ENCODE measurements at places on chromosomes 3 and 15. TPM values are rescaled to one million over a fixed set of nuclear protein-coding genes. Genes with fewer than 3 reads are reported as not detected.

DNA sequence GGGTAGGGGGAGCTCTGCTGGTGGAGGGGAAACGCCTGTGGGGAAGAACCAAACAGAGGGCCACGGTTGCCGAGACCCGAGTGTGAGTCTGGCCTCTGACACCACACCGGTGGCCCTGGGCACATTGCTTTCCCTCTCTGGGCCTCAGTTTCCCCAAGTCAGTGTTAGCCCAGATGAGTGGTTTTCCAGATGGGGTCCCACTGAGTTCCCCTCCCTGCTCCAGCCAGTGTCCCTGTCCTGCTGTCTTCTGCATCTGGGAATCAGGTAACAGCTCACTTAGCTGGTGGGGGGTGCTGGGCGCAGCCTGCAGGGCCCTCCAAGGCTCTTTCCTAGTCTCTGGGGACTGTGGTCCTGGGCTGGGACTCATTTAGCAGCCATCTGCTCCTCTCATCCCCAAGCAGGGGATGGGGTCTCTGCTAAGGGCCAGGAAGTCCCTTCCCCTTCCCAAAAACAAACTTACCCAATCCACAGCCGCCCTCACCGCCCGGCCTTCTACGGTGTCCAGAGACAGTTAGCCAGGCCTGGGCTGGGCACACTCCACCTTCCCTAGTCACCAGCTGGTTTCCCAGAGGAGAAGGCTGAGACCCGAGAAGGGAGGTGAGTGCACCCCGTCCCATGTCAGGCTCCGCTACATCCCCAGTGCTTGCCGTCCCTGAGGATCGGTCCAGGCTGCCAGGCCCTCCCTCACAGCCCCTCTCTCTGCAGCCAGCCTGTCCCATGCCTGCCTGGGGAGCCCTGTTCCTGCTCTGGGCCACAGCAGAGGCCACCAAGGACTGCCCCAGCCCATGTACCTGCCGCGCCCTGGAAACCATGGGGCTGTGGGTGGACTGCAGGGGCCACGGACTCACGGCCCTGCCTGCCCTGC, 676 bp downstream of the GP9 start:
- no peak for DNase-seq
- H3K4me3 ChIP-seq, result no peak overlapping the region
- H3K36me3 ChIP-seq, result no peaks in the 10 kb centered on the region
- H3K4me1 ChIP-seq, result no peaks in the 10 kb centered on the region

DNA sequence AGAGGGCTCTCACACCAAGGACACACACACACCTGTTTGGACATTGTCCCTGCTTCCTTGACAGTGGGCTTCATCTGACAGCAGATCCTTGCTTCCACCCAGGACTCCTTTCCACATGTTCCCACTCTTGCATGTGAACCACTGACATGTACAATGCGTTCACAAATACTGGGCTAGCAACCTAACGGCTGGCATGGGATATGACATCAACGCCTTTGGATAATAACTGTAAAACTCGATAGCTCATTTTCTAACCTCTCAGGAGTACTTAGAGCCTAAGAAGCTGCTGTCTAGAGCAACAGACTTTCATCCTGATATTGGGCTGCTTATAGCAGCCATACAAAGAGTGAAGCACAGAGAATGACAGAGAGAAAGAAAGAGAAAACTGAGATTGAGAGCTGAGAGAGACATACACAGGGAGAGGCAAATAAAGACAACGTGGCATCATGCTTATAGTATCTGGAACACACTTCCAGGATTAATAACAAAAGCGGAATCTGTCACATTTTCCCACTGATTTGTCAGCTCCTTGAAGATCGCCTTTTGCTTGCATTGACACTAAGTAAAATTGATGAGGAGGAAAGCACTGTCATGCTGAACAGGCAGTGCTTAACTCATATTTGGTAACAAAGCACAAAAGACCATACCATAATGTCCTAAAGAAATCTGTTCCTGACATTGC, 1.7 kb downstream of the GUCA1C start:
- DNase-seq, result no peak
- H3K4me3 ChIP-seq, result no peak overlapping the region
- H3K27ac ChIP-seq, result no peak overlapping the region
- H3K36me3 ChIP-seq, result no peaks in the 10 kb centered on the region

GRCh38 chr15:45456212-45457106, 66.1 kb downstream of the SLC30A4 start:
- peak overlapping the region; percentile 67 for H3K4me3 ChIP-seq
- peaks cover 44% of the 10 kb centered on the region for H3K4me1 ChIP-seq
- H3K36me3 ChIP-seq, result peaks cover 2% of the 10 kb centered on the region
- H3K27ac ChIP-seq, result peak overlapping the region; percentile 92

DNA sequence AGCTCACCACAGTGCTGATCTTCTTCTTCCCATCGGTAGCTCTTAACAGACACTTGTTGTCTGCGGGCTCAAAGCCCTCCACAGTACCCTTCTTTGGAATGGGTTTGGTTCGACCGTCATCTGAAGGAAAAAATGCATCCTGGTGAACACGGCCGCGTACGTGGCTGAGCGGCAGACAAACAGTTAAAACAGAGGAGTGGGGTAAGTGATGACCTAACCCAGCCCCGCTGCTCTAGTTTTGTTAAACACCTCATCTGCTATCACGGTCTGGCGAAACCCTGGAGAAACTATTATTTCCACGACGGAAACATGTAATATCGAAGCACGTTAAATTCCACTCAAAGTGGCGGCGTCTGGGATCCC, 725 bp downstream of the SRP14 start:
- peak; percentile 70 for DNase-seq
- peak overlapping the region; percentile 97 for H3K27ac ChIP-seq
- peaks cover 37% of the 10 kb centered on the region for H3K4me1 ChIP-seq
- H3K27me3 ChIP-seq, result no peaks in the 10 kb centered on the region

DNA sequence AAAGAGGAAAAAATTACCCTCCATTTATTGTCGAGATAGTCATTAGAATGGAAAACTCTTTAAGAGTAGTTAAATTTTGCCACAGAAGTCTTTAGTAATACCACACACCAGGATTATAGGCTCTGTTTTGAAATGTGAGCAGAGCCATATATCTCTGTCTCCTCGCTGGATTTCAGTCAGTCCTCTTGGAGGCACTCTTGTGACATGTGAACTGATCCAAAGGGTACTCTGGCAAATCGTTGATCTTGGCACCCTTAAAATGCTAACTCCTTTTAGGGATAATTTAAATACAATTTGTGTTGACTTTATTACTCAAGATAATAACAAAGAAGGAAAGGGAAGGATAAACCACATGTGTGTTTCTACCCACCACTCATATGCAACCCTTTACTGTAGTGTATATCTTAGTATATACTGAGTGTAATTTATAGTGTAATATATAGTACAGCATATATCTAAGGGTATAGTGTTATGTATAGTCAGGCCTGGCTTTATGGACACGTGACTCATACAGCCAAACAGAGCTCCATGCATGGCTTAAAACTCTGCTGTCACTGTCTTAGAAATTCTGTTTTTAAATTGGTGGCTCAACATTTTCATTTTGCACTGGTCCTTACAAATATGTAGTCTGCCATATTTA, 12.3 kb upstream of the KPNA4 start:
- peaks cover 21% of the 10 kb centered on the region for H3K27me3 ChIP-seq
- no peak overlapping the region for H3K27ac ChIP-seq
- H3K36me3 ChIP-seq, result no peaks in the 10 kb centered on the region
- H3K4me3 ChIP-seq, result no peak overlapping the region
- H3K4me1 ChIP-seq, result no peaks in the 10 kb centered on the region

DNA sequence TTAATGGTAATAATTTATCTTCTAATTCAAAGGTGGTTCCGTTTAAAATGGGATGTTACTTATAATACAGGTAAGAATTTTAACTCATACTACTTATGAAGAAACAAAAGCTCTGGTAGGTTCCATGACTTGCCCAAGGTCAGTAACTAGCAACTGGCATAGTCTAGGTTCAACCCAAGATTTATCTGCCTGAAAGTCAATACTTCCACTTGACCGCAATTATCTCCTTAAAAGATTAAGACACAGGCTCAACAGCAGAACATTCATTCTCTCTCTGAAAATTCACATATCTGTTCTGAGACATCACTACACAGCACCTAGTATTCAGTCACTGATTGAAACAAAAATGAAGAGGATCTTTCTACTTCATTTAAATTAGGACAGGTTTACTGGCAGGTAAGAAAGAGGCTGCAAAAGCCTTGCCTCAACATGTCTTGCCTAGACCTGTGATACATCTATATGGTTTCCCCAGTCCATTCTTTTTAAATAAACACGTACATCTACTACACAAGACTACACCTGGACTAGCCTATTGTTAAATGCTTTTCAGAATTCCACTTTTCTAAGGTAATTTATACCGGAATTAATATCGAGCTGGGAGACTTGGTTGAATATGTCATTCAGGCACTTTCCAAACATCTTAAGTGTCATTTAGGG, 1.2 kb downstream of the CSNK1G1 start:
- peaks cover 17% of the 10 kb centered on the region for H3K4me1 ChIP-seq
- peak overlapping the region; percentile 89 for H3K4me3 ChIP-seq
- no peak for DNase-seq

- no peaks in the 10 kb centered on the region for H3K36me3 ChIP-seq
- no peak overlapping the region for H3K4me3 ChIP-seq
- DNase-seq, result no peak
- no peak overlapping the region for H3K27ac ChIP-seq
- H3K27me3 ChIP-seq, result peaks cover 2% of the 10 kb centered on the region
Measured at GRCh38 chr3:137992592-137992991, 17.4 kb upstream of the CLDN18 start.

DNA sequence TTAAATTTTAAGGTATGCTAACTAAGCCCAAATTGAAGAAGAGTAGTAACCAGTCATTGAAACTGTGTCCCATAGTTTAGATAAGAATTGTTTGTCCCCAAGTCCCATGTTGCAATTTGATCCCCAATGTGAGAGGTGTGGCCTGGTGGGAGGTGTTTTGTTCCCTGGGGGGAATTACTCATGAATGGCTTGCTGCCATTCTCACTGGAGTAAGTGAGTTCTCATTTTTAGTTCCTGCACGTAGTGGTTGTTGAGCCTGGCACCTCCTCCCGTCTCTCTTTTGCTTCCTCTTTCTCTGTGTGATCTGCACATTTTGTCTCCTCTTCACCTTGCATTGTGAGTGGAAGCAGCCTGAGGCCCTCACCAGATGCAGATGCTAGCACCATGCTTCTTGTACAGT, 1271.0 kb downstream of the NSUN3 start:
- H3K36me3 ChIP-seq, result no peaks in the 10 kb centered on the region
- no peak overlapping the region for H3K27ac ChIP-seq
- no peak overlapping the region for H3K4me3 ChIP-seq
- no peak for DNase-seq
- H3K4me1 ChIP-seq, result no peaks in the 10 kb centered on the region

- H3K27me3 ChIP-seq, result no peaks in the 10 kb centered on the region
- H3K4me1 ChIP-seq, result no peaks in the 10 kb centered on the region
- H3K4me3 ChIP-seq, result no peak overlapping the region
- no peak for DNase-seq
- H3K27ac ChIP-seq, result no peak overlapping the region
Measured at GRCh38 chr15:80578206-80578595, 116.9 kb upstream of the ABHD17C start.

- no peak overlapping the region for H3K4me3 ChIP-seq
- DNase-seq, result no peak
- no peak overlapping the region for H3K27ac ChIP-seq
- H3K4me1 ChIP-seq, result no peaks in the 10 kb centered on the region
- no peaks in the 10 kb centered on the region for H3K36me3 ChIP-seq
Measured at GRCh38 chr3:134623615-134624245, 27.1 kb downstream of the KY start.

- H3K36me3 ChIP-seq, result peaks cover 18% of the 10 kb centered on the region
- H3K4me1 ChIP-seq, result peaks cover 61% of the 10 kb centered on the region
- H3K27ac ChIP-seq, result peak overlapping the region; percentile 86
- no peak for DNase-seq
Measured at GRCh38 chr3:125054062-125054448, 1.7 kb downstream of the HEG1 start.

DNA sequence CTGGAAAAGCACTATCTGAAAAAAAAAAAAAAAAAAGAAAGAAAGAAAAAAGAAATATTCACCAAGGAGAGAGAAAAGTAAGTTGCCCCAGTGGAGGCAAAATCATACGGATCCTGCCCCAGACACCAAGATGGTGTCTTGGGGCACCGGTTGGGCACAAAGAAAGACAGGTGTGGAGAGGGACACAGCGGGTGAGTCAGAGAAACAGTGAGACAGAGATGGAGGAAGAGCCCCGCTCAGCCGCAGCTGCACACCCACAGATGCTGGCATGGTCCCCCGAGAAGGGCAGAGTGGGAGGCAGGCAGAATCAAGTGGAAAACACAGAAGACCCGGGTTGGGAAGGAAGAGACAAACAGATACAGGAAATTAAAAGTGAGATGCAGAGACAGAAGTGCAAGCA, 129.7 kb upstream of the SMAD3 start:
- no peak overlapping the region for H3K27ac ChIP-seq
- peak overlapping the region; percentile 34 for H3K4me3 ChIP-seq
- H3K4me1 ChIP-seq, result peaks cover 11% of the 10 kb centered on the region
- DNase-seq, result no peak

The RETNLB gene
- not detected for total RNA-seq

The GUCA1C gene
- not detected for total RNA-seq

The FAM81A gene
- 1.9 TPM for total RNA-seq

The RTP3 gene
- total RNA-seq, result not detected

All from activated CD4-positive, alpha-beta T cell treated with anti-CD3 and anti-CD28 coated beads, Interleukin-2, amount 10 ng/mL, durations not matched to agents 24 days and 14 days (primary cell).